ENCODE measurements at places on chromosomes 12 and 14.

GRCh38 chr12:65500091-65500900 is 221.8 kb downstream of the MSRB3 start:
- DNase-seq: no peak

DNA sequence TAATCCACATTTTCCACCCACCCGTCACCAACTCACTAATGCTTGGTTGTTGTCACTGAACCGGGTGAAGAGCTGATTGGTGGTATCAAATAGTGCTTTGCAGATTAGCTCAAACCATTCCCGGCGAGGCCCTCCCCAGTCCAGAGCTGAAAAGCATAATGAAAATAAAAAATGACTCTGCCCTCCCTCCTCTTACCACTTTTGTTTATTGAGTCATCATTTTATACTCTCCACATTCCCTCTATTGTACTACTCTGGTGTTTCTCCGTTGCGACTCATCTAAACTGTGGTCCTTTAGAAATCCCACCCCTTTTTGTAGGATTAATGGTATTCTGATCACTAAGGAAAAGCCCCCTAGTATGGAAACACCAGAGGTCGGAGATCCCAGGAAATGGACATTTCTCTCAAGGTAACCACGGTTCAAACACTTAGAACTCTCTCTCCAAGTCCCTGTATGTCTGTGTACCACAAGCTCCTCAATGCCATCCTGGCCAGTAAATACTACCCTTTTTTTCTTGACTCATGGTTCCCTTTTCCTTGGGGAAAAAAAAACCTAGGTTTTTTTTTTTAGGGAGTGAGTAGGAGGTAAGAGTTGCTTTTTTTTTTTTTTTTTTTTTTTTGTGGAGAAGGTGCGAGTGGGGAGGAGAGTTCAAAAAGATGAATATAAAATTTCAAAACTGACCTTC is 42.0 kb downstream of the AREL1 start:
- DNase-seq: no peak

DNA sequence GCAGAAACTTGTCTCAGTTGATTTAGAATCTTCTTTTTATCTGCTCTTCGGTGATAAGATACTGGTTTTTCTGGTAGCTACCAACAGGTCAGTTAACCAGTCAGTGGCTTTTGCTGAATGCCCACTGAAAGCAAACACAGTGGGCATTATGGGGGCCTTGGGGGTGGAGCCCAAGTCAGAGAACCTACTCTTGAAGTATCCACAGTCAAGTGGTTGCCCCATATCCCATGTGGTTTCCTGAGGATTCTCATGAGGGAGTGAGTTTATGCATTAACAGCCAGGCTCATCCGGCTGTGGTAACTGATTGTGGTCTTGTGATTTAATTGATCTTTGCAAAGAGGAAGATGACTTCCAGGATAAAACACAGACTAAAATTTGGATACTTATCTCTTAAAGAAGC is 83.7 kb downstream of the ST8SIA1 start:
- no peak for DNase-seq

DNA sequence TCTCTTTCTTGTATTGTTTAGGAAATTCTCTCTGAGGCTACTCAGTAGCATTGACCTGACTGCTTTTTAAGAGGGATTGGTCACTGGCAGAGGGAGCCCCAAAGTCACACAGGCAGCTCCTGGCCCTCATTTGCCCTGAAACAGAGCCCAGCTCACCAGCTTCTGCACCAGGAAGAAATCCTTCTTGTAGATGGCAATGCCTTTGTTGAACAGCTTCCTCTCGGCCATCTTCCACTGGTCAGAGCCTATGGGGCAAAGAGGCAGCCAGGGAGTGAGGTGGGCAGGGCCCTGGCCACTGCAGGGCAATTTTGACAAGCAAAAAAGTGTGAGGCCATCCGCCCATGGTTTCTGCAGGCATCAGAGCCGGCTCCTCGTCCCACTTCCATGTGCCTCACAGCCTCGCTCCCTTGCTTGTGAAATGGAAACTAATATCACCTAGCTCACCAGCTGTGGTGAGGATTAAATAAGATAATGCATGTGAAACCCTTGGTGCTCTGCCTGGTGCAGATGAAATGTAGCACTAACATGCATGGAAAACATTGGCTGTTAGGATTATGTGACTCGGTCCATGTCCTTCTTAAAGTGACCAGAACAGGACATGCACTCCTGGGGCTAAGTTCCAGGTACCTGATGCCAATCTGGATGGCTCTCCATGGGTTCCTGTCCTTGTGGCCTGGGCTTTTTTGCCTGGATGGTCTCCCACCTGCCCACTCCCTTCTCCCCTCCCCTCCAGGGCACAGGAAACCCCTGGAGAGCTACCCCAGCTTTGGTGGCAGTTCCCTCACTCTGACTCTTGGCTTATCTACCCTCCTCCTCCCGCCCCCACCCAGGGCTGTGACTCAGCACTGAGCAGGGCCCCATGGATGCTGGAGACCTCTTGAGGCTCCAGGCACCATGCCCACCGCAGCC is 11.2 kb upstream of the PNMA1 start:
- no peak for DNase-seq

DNA sequence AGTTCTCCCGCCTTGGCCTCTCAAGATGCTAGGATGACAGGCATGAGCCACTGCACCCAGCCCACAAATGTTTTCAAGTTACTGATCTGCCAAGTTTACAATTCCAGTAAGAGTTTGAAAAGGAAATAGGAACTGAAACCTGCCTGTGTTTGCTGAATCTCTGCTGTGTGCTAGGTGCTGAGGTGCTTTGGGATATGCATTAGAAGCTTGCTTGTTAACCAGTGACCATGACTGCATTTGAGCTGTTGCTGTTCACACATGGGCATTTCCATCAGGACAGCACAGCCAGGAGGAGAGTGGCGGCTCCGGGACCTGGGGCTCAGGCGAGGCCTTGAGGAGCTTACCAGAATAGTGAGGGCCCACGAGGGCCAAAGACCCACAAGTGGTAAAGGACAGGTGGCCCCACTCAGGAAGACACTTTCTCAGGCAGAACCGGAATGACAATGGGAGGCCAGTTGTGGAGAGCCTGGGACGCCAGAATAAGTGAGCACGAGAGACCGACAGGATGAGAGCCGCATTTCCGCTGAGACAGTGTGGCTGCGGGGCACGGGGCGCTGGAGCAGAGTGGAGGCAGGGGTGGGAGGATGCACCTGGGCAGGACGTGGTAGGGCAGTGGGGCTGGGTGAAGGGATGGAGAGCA is 54.5 kb upstream of the MMP17 start:
- peak; percentile 79 for DNase-seq

Measured in GM10248 (cell line).